ENCODE measurements at places on chromosomes 7 and 10. TPM values are rescaled to one million over a fixed set of nuclear protein-coding genes. Genes with fewer than 3 reads are reported as not detected.

Gene ABCB1
- 2.5 TPM for total RNA-seq

Gene PCGF5
- 55.3 TPM for total RNA-seq

Gene TAS2R4
- 1.3 TPM for total RNA-seq

Gene WASHC2C
- total RNA-seq = 54.5 TPM

Gene CCL24
- total RNA-seq = not detected

Gene ACBD7
- total RNA-seq = 1.5 TPM

Gene TAC1
- not detected for total RNA-seq

Gene CUBN
- total RNA-seq = 1.4 TPM

Gene RASSF4
- 3.6 TPM for total RNA-seq

Gene HOXA3
- total RNA-seq = not detected

Gene AKR1D1
- total RNA-seq = not detected

Gene HTR7
- total RNA-seq = not detected

Gene H2BK1
- 0.66 TPM for total RNA-seq

Gene CHN2
- 0.74 TPM for total RNA-seq

All from T-helper 1 cell treated with Interleukin-12 subunit alpha and Interleukin-12 subunit beta and Interleukin-4 antibody, amounts not matched to agents 30 ng/mL and 1 ng/mL, for 36 hours (primary cell).